Hematopoietic multipotent progenitor cell treated with erythropoietin and hydrocortisone succinate and interleukin-3 and kit ligand, for 15 days (in vitro differentiated cells): ENCODE measurements at places on chromosomes 4 and X.

- DNase-seq = no peak
These were observed 7.3 kb downstream of the PPP1R3F start for GRCh38 chrX:49276671-49277534.

DNA sequence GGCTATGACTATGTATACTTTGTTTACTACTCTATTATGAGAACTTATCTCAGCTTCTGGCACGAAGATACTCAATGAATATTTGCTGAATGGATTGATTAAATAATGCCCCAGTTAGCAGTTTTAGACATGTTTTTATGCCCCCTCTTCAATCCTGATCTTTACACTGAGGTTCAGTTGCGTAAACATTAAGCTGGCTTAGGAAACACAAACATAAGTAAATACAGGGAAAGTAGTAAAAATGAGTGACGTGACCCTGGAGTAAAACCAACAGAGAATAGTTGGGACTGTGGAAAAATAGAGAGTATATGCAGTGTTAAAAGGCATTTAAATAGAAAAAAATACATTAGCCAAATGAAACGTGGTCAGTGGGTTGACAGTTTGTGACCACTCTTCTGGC, 387.0 kb upstream of the ACTRT1 start:
- DNase-seq = no peak

- no peak for DNase-seq
These were observed 59.3 kb downstream of the MAD2L1 start for GRCh38 chr4:120007191-120007871.

DNA sequence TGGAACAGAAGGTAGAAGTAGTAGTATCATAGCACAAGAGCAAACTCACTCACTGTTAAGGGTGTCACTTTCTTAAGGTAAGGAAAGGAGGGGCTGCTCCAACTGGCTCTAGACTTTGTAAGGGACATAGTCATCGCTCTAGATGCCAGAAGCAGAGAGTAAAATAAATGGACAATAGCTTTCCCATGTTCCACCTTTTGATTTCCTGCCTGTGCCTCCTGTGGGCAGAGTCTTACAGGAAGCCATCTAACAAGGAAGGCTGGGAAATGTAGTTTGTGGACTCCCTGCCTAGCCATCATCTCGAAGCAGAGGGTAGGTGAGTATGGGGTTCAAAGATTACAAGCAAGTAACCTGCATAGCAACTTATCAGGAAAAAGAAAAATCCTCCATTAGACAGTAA, 1.7 kb upstream of the METTL14 start:
- DNase-seq = no peak

GRCh38 chr4:48203819-48204218, 65.8 kb downstream of the TEC start:
- peak; percentile 72 for DNase-seq
